ENCODE measurements at places on chromosomes 3 and 15. TPM values are rescaled to one million over a fixed set of nuclear protein-coding genes. Genes with fewer than 3 reads are reported as not detected.

Gene CNOT10
- 46.5 TPM for total RNA-seq

DNA sequence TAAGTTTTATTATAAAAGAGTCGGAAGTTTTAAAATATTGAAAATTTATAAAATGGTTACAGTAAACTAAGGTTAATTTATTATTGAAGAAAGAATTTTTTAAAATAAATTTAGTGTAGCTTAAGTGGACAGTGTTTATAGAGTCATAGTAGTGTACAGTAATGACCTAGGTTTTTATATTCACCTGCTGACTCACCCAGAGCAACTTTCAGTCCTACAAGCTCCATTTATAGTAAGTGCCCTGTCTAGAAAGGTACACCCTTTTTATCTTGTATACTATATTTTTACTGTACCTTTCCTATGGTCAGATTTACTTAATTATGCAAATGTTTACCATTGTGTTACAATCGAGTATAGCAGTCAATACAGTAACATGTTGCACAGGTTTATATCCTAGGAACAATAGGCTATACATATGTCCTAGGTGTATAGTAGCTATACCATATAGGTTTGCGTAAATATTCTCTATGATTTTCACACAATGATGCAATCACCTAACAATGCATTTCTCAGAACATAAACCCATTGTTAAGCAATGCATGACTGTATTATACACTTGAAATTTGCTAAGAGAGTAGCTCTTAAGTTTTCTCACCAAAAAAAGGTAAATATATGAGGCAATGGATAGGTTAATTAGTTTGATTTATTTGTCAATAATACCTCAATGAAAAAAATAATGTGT, 106.9 kb upstream of the CD96 start:
- no peaks in the 10 kb centered on the region for H3K27me3 ChIP-seq
- no peaks in the 10 kb centered on the region for H3K36me3 ChIP-seq
- no peaks in the 10 kb centered on the region for H3K4me1 ChIP-seq
- DNase-seq = no peak
- H3K27ac ChIP-seq = no peak overlapping the region

DNA sequence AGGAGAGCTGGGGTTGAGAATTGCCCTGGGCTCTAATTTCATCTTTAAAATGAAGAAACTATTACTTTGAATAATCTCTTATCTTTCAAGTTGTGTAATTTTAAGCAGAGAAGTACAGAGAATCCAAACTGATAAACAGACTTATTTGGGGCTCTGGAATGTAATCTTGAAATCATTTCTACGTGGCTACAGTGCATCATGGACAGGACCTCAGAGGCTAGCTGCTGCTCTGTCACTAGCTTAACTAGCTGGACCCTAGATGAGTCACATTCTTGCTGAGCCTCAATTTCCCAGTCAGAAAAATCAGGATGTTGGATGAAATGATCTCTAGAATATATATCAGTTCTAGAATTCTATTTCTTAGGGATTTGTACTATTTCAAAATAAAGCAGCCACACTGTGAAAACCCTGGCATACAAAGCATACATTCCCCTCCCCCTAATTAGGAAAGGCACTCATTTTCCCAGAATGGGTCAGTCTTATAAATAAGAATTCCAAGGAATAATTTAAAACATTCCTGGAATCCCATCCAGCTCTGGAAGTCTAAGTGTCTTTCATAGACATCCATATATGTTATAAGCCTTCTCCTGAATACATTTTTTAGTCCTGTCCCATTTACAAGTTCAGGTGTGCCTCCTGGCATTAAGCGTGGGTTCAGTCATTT, 47.2 kb downstream of the RASGRP1 start:
- peak overlapping the region; percentile 60 for H3K27ac ChIP-seq
- H3K36me3 ChIP-seq = peaks cover 40% of the 10 kb centered on the region
- H3K4me3 ChIP-seq = no peak overlapping the region
- DNase-seq = no peak
- peaks cover 41% of the 10 kb centered on the region for H3K4me1 ChIP-seq

Gene AADAC
- not detected for total RNA-seq

GRCh38 chr3:32355751-32356291, 35.8 kb upstream of the CMTM7 start:
- no peaks in the 10 kb centered on the region for H3K4me1 ChIP-seq
- peaks cover 23% of the 10 kb centered on the region for H3K27me3 ChIP-seq
- H3K4me3 ChIP-seq = no peak overlapping the region
- H3K36me3 ChIP-seq = no peaks in the 10 kb centered on the region
- H3K27ac ChIP-seq = no peak overlapping the region
- no peak for DNase-seq

DNA sequence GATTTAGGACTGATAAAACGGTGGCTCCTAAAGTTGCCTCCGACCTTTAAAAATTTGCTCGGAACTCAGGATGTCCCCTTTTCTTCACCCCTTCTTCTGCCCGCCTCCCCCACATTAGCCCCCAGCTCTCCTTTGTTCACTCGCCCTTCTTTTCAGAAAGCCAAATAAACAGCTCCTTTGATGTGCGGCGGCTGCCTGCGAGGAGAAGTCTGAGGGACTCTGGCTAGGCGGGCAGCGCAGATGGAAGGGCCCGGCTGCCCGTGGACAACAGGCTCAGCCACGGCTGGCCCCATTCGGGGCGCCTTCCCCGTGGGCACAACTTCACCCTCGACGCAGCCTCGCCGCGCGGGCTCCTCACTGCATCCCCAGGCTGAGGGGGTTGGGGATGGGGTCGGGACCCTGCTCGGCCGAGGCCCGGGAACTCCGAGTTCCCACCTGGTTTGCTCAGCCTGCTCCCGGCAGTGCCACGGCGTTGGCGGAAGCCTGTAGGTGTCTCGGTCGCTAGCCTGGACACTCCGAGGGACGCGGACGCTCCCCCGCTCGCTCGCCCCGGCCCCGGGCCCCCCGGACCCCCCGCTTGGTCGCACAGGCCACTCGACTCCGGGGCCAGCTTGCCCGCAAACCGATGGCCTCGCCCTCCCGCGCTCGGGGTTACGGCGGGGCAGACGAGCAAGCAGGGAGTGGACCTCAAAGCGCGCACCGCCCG, 897 bp upstream of the TLE3 start:
- peaks cover 46% of the 10 kb centered on the region for H3K4me1 ChIP-seq
- H3K27ac ChIP-seq = peak overlapping the region; percentile 97
- peaks cover 8% of the 10 kb centered on the region for H3K36me3 ChIP-seq
- no peak for DNase-seq

All from natural killer cell treated with Interleukin-12 subunit alpha and Interleukin-12 subunit beta and Interleukin-15 and Interleukin-18, amount 100 ng/mL, for 72 hours (primary cell).